Hippocampal formation (tissue), 2 donors: ENCODE measurements at places on chromosomes 5 and 9.

GRCh38 chr5:180849827-180850226, 11.2 kb downstream of the ZFP62 start:
- DNase-seq, result no peak

DNA sequence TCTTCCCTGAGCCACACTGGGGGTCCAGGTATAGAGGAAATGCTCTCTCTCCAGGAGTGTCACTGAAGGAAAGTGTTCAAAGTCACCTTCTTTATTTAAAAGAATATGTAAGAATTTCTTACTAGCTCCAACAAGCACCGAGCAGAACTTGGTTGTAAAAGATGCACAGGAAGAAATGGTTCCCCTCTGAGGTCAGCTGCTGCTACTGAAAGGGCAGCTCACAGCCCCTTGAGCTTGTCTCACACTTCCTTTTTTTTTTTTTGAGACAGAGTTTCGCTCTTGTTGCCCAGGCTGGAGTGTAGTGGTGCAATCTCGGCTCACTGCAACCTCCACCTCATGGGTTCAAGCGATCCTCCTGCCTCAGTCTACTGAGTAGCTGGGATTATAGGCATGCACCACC, 77.2 kb downstream of the PRRT1B start:
- DNase-seq, result no peak

DNA sequence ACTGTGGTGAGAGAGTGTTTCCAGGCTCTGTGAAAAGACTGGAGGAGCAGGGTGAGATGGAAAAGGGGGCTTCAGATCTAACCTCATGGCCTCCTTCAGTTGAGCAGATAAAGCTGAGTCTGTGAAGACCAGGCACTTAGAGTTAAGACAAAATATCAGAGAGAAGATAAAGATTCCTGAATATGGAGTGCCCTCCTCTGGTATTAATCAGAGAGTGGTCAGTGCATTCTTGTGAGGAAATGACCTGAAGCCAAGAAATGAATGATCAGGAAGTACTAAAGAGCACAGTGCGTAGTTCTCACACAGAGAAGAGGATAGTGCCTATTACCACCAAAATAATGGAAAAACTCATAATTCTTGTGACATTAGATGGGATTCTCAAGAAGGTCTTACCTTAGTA, 1417.0 kb upstream of the ACO1 start:
- DNase-seq, result no peak

DNA sequence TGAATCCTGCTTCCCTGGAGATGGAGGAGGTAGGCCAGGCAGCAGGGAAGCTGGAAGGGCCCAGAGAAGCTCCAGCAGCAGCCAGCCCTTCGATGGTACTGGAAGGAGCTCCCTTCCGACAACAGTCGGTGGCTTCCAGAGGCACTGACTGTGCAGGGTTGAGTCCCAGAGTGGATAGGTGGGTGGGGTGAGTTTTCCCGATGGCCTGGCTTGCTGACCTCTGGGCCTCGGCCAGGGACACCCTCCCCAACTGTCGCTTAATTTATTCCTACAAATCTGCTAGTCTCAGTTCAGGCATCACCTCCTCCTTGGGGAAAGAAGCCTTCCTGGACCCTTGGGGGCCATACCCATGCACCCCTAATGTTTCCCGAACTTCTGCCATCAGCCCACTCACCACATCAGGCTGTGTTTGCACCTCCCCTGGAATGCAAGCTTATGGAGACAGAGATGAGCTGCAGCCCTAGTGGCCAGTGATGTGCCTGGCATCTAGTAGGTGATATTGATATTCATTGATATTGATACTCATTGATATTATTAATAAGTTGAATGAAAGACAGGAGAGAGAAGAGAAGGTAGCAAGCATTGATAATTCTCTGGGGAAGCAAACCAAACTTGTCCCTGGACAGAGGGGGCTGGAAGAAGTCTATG, 104.6 kb upstream of the BOD1 start:
- DNase-seq, result no peak

DNA sequence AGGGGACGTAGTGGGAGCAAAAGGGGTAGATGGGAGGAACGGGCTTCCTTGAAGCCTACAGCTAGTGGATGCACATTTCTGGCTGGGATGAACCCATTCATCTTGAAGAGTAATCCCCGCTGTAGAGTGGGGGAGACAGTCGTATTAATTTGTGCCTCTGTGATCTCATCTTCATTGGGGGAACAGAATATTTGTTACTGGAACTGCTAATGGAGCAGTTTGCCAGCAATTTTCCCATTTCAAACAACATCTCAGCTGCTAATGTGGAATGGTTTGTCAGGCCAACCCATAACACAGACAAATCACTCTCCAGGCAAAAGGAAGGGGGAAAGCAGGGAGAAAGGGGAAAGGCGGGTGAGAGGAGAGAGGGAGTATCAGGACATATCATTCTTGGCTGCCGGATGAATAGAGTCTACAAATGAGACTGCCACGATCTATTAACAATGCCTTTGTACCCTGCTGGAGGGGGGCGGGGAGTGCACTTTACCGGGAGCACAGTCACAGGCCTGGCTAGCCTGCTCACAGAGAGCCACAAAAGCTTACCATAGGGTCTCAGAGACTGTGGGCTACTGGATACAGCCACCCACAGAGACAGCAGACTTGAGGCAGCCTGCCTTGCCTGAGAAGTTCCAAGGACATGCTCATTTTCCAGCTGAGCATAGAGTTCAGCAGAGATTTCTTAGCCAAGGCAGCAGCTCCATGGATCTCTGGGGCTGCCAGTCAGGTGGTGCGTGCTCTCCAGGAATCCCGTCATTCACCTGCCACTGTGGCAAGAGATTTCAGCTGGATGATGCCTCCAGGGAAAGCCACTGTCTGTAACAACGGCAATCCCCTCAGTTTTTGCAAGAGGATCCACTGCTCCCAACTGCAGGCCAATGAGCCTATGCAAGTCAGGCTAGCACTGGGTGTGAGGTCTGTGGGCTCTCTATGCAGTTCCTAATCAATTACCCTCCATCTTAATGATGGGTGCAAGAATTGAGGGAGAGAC, 217.7 kb upstream of the PANK3 start:
- DNase-seq, result peak; percentile 63

DNA sequence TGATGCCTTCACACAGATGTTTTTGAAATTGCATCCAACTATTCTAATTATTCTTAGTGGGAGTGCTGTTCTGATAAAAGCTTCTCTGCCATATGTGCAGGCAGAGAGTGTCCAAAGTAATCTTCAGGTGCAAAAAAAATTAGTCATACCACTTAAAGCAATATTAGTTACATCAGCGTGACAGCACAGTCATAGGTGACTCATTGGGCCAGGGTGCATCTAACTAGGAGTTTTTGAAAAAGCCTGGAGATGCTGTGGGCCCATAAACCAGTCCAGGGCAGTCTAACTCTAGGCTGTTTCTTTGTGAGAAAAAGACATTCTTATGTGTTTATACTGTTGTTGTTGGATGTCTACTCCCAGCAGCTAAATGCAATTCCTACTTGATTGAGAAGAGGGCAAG, 33.0 kb upstream of the C6 start:
- no peak for DNase-seq

DNA sequence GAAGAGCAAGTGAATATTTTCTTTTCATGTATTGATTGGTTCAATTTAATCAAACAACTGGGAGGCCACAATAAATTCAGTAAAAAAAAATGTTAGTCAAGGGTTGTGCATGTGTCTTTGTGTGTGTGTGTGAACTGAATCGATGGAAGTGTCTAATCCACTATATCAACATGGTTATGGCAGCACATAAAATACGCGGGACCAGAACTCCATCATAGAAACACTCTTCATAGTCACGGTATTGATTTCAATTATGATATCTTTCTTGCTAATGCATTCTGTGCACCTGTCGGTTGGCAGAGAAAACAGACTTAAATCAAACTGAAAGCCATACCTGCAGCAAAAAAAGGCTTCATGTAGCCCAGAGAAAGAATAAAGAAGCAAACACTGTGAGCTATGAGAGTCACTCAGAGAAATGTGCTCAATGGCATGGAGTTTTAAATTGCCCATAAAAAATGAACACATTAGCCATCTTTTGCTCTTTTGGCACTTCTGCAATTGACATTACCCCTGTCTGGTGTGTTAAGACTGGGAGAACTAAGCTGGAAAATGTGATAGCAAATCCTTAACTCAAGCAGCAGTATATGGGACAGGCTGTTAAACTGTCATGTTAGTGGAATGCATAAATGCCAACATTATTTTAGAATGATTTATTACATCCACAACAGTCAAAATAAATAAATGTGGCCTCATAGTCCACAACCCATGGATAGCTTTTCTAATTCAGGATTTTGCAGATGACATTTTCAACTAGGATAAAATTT, 642.4 kb upstream of the C9orf72 start:
- DNase-seq, result no peak

- no peak for DNase-seq
Measured at GRCh38 chr5:131114754-131115153, 50.3 kb downstream of the HINT1 start.

- DNase-seq, result no peak
Measured at GRCh38 chr5:13354611-13355010, 589.9 kb downstream of the DNAH5 start.

DNA sequence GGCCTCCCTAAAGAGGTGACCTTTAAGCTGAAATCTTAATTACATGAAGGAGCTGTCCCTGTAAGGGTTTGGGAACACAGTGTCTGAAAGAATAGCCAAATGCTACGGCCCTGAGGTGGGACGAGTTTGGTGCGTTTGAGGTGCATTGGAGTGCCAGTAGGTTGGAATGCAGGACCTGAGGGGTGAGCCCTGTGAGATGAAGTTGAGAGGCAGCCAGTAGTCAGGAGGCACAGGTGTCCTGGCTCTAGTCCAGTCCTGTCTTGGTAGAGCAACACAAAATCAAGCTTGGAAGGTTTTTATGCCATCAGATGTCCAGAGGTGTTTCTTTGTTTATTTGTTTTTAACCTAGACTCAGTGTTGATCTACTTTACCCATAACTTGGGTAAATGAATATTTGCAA, 108.5 kb downstream of the ARHGAP26 start:
- DNase-seq, result no peak

DNA sequence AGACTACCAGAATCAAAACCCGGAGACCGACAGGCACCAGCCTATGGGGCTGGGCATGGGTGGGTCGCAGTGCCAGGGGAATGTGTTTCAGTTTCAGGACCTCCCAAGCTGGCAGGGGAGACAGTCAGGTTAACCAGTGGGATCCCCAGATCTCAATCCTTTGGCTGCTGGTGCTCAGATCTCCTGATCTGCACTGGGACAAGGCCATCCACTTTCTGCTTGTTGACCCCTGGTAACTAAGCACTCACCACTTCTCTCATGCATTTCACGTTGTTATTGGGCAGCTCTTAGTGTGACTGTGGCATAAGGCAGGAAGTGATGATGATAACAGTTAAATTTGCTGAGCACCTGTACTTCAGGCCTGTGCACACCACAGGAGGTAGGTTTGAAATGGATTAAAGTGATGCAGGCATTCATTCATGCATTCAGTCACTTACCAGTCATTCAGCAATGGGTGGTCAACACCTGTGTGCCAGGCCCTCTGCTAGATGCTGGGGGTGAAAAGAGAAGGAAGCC, 42.1 kb upstream of the STXBP1 start:
- no peak for DNase-seq

GRCh38 chr5:152142840-152143469, 218.3 kb upstream of the GLRA1 start:
- peak; percentile 25 for DNase-seq

DNA sequence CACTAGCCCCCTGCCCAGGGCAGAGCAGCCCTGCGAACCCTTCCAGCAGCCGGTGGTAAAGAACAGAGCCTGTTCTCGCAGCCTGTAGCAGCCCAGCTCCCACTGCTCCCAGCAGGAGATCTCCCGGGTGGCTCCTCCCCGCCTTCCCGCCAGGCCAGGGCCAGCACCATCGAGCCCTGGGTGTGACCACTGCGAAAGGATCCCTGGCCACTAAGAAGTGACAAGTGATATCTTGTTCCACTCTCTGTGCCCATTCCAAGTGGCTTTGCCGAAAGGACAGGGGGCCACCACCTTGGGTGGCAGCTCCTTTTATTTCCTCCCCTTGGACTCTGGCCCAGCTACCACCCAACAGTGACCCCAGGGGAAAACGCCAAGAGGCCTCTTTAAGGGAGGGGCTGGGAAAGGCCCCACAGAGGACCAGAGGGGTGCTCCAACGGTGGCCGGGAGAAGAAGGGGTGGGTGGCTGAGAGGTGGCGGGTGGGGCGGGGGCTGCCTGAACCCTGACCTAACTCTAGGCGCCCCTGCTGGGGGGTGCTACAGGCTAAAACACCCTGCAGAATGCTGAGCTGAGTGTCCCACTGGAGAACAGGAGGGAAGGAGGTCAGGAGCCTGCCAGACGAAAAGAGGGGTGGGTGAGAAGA, 1.6 kb downstream of the NACC2 start:
- no peak for DNase-seq

DNA sequence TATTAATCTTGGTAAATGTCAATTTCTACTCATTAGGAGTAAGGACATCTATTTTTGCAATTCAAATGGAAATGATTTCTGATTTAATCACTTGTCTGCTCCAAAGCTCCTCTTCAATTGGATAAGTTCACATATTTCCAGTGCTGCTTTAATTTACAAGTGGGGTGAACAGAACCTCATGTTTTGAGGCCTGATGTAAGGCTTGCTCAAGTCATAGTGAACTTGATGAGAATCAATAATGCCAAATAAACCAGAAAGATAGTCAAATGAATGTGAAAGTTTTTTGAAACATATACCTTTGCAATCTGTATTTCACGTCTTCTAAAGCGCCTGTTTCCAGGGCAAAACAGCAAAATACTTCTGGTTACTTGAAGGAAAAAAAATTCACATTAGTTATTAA, 15.4 kb upstream of the ACOT12 start:
- DNase-seq, result no peak

GRCh38 chr9:35579130-35579529, 25.9 kb upstream of the TESK1 start:
- DNase-seq, result no peak

DNA sequence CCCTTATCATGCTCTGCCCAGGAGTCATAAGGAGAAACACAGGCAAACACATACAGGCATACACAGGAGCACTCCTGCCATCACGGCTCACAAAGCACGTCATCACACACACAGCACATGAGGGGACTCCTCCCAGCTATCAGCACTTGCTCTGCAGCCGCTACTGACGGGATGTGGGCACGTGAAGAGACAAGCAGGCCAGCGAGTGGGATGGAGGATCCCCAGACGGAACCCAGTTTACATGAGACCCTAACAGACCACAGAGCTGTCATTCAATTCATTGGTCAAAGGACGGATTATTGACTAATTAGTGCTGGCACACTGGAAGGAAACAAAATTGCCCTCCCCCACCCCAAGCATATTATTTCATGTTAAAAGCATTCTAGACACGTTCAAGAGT, 53.6 kb downstream of the SEMA4D start:
- DNase-seq, result no peak

DNA sequence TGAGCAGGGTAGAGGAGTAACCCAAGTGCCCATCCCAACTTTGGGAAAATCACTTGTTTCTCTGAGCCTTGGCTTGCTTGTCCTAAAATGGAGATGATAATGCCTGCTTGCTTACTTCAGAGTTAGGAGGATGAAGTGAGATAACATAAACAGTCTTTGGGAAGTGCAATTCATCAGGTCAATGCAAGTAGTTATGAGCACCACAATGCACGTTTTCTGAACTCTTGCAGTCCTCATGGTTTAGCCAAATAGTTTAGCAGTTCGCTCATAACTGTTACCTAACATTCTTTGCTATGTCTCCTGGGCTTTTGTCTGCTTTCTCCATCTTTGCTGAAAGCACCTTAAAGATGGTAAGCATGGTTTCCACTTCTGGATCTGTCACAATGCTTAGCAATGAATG, 270.0 kb downstream of the ADAMTSL1 start:
- no peak for DNase-seq

GRCh38 chr9:73116031-73116430, 35.6 kb upstream of the ANXA1 start:
- no peak for DNase-seq
